ENCODE measurements at places on chromosomes 7 and 10.

DNA sequence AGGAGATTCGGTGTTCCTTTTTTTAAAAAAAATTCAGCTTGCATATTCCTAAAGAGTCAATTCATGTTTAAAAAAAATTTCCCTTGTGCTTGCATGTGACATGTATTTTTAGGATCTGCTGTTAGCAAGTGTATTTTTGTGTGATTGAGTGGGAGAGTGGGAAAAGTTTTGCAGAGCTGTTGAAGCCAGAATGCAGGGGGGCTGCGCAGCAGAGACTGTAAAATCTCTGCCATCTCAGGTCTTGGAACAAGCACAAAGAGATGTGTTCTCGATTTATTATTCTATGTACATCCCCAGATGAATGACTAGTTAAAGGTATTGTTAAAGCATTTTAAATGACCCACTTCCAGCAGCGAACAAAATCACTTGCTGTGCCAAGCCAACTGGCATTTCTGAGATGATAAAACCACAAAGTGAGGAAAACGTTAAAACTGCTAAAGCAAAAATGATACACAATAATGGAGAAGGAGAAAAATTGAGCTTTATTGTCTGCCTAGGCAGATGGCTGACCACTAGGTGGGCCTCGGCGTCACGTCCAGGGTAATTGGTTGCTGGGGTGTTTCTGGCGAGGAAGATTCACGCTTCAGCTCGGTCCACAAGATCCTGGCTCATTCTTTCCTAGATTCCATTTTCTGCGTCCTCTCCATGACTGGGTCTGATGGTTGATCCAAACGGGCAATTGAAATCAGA lies 67.0 kb upstream of the ATRNL1 start:
- DNase-seq: no peak

GRCh38 chr7:44191171-44191570 lies 1.9 kb upstream of the GCK start:
- DNase-seq: no peak

DNA sequence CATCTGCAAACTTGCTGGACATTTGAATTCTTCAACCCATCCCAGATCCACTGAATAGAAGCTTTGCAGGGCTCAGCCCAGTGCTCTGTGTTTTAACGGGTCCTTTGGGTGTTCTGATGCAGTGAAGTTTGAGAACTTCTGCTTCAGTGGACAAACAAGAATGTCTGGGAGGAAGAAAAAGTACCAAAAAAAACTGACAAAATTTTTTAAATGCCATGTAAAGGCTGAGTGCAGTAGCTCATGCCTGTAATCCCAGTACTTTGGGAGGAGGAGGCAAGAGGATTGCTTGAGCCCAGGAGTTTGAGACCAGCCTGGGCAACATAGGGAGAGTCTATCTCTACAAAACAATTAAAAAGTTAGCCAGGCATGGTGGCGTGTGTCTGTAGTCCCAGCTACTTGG lies 51.8 kb upstream of the FRMD4A start:
- DNase-seq: no peak

DNA sequence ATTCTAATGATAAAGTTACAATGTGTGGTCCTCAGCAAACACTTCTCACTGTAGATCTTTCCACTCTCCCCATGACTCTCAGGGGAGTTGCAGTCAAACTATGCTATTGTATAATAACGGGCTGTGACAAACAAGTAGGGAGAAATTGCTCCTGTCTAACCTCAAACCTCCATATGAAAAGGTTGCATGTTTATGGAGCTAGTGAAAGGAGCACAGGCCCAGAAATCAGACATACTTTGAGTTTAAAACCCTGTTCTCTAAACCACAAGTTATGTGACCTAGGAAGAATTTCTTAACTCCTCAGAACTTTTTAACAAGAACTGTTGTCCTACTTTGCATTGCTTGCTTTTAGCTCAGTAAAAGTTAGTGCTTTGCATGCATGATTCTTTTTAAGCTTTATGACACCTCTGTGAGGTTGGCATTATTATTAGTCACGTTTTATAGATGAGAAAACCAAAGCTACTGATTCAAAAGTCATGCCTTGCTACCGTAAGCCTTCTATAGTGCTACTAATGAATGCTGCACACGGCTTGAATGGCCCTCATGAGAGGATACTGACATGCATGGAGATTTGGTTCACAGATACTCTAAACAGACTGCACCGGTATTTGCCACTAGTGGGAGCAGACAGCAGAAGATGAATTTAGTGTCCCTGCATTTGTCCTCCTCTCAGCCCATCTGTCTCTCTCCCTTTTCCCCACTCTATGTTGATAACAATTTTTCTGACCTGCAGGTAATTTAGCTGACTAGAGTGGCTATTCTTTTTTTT lies 129.5 kb upstream of the PCGF5 start:
- DNase-seq: peak; percentile 41

DNA sequence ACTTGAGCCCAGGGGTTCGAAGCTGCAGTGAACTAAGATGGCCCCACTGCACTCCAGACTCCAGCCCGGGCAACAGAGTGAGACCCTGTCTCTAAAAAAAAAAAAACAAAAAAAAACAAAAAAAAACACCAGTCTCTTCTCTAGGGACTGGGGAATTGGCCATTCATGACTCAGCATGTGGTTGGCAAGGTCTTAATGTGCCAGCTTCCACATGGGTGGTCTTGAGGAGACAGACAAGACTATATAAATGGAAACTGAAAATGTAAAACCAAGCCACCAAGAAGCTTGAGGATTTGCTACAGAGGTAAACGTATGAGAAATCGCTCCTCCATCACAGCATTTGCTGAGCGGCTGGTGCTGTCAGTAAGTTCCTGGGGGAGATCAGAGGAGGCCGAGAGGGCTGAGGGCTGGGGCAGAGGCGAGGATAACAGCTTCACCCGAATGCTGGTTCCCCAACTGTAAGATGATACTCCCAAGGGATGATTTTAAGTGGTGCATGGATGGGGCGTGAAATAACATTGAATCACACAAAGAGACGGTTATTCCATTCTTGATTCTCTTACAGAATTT lies 128.7 kb downstream of the C10orf105 start:
- DNase-seq: no peak

DNA sequence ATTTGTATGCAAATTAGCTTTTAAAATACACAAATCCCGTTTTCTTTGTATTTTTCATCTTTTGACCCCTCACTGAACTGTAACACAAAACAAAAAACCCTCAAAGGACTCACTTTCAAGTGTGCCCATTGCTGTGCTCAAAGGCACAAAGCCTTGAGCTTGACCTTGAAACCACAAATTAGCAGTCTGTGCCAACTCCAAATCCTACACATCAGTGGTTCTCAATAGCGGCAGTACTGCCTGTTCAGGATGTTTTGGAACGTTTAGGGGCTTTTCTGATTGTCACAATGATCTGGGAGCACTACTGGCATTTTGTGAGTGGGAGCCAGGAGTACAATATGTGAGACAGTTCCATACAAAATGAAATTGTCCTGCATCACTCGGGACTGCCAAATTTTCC lies 55.5 kb downstream of the KDM7A start:
- no peak for DNase-seq

- no peak for DNase-seq
Observed at GRCh38 chr7:24713039-24713793, 44.0 kb downstream of the GSDME start.

- DNase-seq: no peak
Observed at GRCh38 chr10:51318399-51319172, 244.3 kb downstream of the PRKG1 start.
